ENCODE measurements at places on chromosomes 4 and X. TPM values are rescaled to one million over a fixed set of nuclear protein-coding genes. Genes with fewer than 3 reads are reported as not detected.

RAI2 gene
- not detected for total RNA-seq

CHRDL1 gene
- total RNA-seq, result not detected

DMD gene
- not detected for total RNA-seq

ARR3 gene
- not detected for total RNA-seq

ZNF732 gene
- not detected for total RNA-seq

FAAH2 gene
- 1.6 TPM for total RNA-seq

TMEM187 gene
- 1.4 TPM for total RNA-seq

GABRE gene
- total RNA-seq, result not detected

HDX gene
- 4.2 TPM for total RNA-seq

DNA sequence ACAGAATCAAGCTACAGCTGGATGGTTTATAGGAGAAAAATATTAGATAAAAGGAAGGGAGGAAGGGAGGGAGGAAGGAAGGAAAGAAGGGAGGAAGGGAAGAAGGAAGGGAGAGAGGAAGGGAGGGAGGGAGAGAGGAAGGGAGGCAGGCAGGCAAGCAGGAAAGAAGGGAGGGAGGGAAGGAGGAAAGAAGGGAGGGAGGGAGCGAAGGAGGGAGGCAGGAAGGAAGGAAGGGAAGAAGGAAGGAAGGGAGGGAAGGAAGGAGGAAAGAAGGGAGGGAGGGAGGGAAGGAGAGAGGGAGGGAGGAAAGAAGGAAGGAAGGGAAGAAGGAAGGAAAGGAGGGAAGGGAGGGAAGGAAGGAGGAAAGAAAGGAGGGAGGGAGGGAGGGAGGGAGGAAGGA lies 77.9 kb upstream of the C1QTNF7 start:
- H3K4me3 ChIP-seq, result no peak overlapping the region
- DNase-seq, result no peak
- H3K36me3 ChIP-seq, result no peaks in the 10 kb centered on the region
- peaks cover 3% of the 10 kb centered on the region for H3K4me1 ChIP-seq
- no peak overlapping the region for H3K27ac ChIP-seq

DNA sequence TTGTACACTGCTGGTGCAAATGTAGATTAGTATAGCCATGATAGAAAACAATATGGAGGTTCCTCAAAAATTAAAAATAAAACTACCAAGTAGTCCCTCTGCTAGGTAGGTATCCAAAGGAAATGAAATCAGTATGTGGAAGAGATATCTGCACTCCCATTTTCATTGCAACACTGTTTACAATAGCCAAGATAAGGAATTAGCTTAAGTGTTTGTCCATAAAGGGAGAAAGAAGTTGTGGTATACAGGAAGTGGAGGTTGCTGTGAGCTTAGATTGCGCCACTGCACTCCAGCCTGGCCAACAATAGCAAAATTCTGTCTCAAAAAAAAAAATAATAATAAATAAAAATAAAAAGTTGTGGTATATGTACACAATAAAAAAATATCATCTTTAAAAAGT lies 325.0 kb upstream of the EMCN start:
- H3K4me1 ChIP-seq, result no peaks in the 10 kb centered on the region
- no peak overlapping the region for H3K4me3 ChIP-seq
- no peak overlapping the region for H3K27ac ChIP-seq
- no peaks in the 10 kb centered on the region for H3K27me3 ChIP-seq
- DNase-seq, result no peak

DNA sequence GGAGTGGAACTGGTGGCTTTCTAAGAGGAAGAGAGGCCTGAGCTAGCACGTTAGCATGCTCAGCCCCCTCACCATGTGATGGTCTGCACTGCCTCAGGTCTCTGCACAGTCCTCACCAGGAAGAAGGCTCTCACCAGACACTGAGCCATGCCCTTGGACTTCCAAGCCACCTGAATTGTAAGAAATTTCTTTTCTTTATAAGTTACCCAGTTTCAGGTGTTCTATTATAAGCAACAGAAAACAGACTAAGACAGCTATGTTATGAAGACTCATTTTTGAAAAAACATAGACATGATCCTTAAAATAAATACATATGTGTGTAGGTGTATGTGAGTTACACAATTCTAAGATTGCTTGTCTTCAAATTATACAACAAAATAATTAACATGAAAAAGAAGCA lies 74.7 kb downstream of the CEP44 start:
- H3K4me1 ChIP-seq, result no peaks in the 10 kb centered on the region
- no peak overlapping the region for H3K4me3 ChIP-seq
- no peaks in the 10 kb centered on the region for H3K36me3 ChIP-seq

GRCh38 chr4:119580293-119580692 lies 48.3 kb downstream of the PDE5A start:
- no peaks in the 10 kb centered on the region for H3K4me1 ChIP-seq
- no peak overlapping the region for H3K27ac ChIP-seq
- no peaks in the 10 kb centered on the region for H3K36me3 ChIP-seq
- no peak overlapping the region for H3K4me3 ChIP-seq
- H3K27me3 ChIP-seq, result no peaks in the 10 kb centered on the region

DNA sequence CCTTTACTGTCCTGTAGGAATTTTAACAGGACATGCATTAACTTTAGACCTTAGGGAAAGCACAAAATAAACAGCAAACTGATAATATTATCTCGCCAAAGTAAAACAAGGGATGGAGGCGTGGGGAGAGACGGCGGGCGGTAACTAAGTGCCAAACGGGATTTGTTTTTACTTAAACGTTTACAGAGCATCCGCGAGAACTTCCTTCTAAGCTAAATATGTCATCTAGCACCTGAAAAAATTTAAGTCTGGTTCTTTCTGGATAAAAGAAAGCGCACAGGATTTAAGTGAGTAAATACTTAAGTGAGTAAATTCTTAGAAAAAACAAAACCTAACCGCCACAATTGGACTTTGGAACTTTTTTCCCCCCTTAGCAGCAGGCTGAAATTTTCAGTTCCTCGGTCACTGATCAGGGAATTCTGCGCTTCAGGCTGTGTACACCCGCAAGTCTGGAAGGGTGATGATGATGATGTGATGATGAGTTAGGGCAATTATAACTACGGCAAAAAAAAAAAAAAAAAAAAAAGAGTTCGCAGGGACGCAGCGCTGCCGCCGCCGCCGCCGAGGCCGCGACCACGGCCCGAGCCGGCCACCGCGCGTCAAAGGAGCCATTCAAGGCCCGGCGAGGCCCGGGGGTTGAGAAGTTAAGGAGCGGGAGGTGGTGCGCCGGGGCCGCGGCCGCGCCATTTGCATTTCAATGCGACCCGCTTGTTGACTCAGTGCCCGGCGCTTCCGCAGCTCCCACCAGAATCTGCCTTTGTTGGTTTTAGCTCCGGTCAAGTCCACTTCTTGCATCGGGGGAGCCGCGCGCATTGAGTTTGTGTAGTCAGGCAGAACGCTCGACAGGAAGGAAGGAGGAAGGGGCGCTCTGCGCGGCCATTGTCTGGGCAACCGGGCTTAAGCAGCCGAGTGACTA lies 108.8 kb downstream of the SPRY1 start:
- H3K27ac ChIP-seq, result no peak overlapping the region
- no peaks in the 10 kb centered on the region for H3K36me3 ChIP-seq
- H3K27me3 ChIP-seq, result no peaks in the 10 kb centered on the region
- peak; percentile 22 for DNase-seq

GRCh38 chr4:160563552-160564282 lies 1460.8 kb downstream of the RAPGEF2 start:
- no peak for DNase-seq
- no peaks in the 10 kb centered on the region for H3K27me3 ChIP-seq
- no peak overlapping the region for H3K4me3 ChIP-seq

- DNase-seq, result no peak
- H3K36me3 ChIP-seq, result no peaks in the 10 kb centered on the region
- no peaks in the 10 kb centered on the region for H3K4me1 ChIP-seq
- no peaks in the 10 kb centered on the region for H3K27me3 ChIP-seq
- H3K27ac ChIP-seq, result no peak overlapping the region
- H3K4me3 ChIP-seq, result no peak overlapping the region
Measured at GRCh38 chr4:125781651-125782050, 466.9 kb downstream of the FAT4 start.

DNA sequence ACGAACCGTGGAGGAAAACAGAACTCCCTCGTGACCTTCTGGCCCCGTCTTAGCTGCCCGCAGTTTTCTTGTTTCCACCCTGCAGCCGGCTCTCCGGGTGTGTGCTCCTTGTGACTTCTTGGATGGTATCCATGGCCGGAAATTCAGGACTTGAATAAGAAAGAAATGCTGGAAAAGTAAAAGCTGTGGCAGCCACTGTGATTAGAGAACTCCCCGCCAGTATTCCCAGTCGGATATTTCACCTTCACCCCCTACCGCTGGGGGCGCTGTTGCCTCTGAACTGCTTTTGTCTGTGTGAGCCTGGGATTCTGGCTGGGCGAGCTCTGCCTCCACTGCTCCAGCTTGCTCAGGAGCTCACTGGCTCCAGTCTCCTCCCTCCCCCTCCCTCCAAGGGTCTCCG lies 41.5 kb upstream of the CYP4V2 start:
- peaks cover 8% of the 10 kb centered on the region for H3K27me3 ChIP-seq
- H3K4me3 ChIP-seq, result no peak overlapping the region
- DNase-seq, result no peak
- no peak overlapping the region for H3K27ac ChIP-seq
- H3K4me1 ChIP-seq, result no peaks in the 10 kb centered on the region

DNA sequence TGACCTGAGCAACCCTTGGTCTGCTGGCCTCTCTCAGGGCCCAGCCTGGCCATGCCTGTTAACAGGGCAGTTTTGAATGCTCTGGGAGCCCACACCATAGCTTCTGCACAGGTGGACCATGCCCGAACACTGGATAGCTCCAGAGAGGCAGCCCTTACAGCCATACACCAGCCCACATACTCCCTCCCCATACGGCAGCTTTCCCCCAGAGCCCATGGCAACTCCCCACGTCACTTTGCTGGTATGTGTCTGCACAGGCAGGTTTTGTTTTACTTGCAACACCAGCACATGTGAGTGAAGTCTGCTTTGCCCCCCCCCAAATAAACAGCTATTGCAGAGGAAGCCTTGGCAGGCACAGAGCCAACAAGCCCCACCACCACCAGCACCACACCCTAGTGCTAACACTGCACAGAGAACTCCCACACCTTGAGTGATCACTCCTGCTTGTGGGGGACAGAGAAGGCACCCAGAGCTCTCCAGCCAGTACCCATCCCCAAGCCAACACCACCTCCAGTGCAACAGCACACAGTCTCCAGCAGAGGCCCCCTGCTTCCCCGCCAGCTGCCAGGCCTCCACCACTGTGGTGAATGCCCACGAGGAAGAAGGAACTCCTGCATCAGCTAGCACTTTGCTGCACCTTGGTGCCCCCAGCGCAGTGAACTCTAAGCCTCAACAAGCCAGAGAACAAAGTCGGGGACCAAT lies 87.3 kb downstream of the STPG2 start:
- no peaks in the 10 kb centered on the region for H3K36me3 ChIP-seq
- H3K27me3 ChIP-seq, result no peaks in the 10 kb centered on the region
- H3K4me1 ChIP-seq, result no peaks in the 10 kb centered on the region
- DNase-seq, result no peak
- no peak overlapping the region for H3K4me3 ChIP-seq

DNA sequence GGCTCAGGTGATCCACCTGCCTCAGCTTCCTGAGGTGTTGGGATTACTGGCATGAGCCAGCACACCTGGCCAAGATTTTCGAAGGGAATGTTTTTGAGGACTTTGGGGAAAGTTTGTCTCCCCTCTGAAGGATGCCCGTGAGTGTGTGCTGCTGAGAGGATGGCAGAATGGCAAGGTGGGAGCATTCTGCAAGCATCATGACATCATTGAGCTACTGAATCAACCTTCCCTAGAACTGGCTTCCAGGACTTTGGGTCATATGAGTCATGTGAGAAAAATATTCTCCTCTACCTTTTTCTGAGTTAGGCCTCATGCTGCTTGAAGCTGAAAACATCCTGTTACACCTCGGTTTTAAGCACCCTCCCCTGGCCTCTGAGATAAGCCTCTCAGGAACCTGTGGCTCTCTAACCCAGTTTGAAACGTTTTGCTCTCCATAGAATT lies 31.0 kb downstream of the TMEM131L start:
- H3K4me1 ChIP-seq, result peaks cover 77% of the 10 kb centered on the region
- peaks cover 3% of the 10 kb centered on the region for H3K36me3 ChIP-seq
- no peaks in the 10 kb centered on the region for H3K27me3 ChIP-seq
- DNase-seq, result peak; percentile 79
- no peak overlapping the region for H3K4me3 ChIP-seq

- H3K4me3 ChIP-seq, result no peak overlapping the region
- no peaks in the 10 kb centered on the region for H3K27me3 ChIP-seq
- no peaks in the 10 kb centered on the region for H3K4me1 ChIP-seq
- DNase-seq, result no peak
Measured at GRCh38 chr4:173128199-173128890, 40.3 kb upstream of the GALNT7 start.

DNA sequence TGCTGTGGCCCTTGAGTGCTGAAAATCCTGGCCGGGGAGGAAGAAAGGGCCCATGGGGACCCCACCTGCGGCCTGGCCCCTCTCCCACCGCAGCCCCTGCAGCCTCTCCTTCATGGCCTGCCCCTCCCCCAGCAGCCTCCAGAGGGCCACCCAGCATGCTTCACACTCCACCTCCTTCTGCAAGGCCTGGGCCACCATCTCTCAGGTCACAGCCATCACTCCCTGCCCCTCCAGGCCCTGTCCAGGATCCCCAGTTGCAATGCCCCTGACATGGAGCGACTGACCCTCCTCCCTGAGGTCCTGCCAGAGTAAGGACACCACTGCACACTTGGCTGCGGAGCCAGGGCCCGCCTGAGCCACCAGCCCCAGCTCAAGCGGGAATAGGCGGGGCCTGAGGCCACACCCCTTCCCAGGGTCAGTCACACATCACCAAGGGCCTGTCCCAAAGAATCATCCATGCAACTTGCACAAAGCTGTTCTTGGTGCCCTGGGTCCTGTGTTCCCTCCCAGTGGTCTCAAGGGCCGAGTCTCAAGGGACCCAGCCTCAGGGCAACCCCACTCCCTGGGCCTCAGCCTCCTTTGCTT lies 32.9 kb downstream of the CCNQ start:
- no peak for DNase-seq
- no peaks in the 10 kb centered on the region for H3K36me3 ChIP-seq
- no peak overlapping the region for H3K27ac ChIP-seq
- no peaks in the 10 kb centered on the region for H3K4me1 ChIP-seq

GRCh38 chr4:87851332-87851731 lies 18.6 kb downstream of the MEPE start:
- DNase-seq, result peak; percentile 4
- H3K4me3 ChIP-seq, result no peak overlapping the region
- H3K27ac ChIP-seq, result no peak overlapping the region

DNA sequence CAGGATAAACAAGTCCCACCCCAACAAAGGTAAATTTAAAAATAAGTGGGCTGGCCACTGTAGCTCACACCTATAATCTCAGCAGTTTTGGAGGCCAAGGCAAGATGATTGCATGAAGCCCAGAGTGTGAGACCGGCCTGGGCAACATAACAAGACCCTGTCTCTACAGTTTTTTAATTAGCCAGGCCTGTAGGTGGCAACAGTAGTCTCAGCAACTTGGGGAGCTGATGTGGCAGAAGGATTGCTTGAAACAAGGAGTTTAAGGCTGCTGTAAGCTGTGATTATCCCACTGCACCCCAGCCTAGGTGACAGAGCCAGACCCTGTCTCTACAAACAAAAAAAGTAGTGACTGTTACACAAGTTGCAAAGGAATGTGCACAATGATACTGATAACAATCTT lies 74.6 kb upstream of the FAAH2 start:
- H3K4me1 ChIP-seq, result no peaks in the 10 kb centered on the region
- no peaks in the 10 kb centered on the region for H3K36me3 ChIP-seq

GRCh38 chrX:150905293-150905692 lies 6.8 kb upstream of the CD99L2 start:
- no peak for DNase-seq
- no peak overlapping the region for H3K27ac ChIP-seq
- H3K36me3 ChIP-seq, result no peaks in the 10 kb centered on the region
- H3K27me3 ChIP-seq, result no peaks in the 10 kb centered on the region
- no peak overlapping the region for H3K4me3 ChIP-seq
- H3K4me1 ChIP-seq, result no peaks in the 10 kb centered on the region
